ENCODE measurements at places on chromosomes 5 and 9.

DNA sequence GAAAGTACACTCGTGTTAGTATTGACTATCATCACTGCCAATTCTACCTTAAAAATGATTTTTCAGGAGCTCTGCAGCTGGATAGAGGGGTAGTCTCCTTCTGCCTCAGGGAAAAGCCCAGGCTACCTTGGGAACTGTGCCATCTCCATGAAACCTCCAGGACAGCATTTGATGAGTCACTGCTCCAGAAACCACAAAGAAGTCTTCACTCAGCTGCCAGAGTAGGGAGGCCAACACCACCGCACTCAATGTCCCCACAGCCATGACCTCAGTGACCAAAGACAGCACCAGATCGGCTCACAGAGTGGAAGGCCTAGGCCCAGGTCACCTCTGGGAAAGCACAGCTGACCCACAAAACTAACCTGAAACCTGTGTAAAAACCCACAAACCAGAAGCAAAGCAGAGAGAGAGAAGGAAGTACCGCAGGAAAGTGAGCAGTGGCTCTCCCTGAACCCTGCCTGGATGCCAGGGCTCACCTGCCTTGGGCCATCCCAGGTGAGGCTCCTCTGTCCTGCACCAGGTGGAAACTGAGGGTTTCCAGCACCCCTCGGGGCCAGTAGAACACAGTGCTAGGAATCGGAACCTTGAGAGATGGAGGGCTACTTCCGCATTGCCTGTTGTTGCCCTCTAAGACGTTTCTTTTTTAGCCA lies 30.0 kb downstream of the S1PR3 start:
- no peaks in the 10 kb centered on the region for H3K27me3 ChIP-seq
- H3K27ac ChIP-seq: peak overlapping the region; percentile 87
- H3K4me3 ChIP-seq: no peak overlapping the region
- H3K4me1 ChIP-seq: peaks cover 36% of the 10 kb centered on the region
- H3K36me3 ChIP-seq: no peaks in the 10 kb centered on the region
- DNase-seq: peak; percentile 75

GRCh38 chr5:23303435-23303834 lies 204.0 kb upstream of the PRDM9 start:
- no peaks in the 10 kb centered on the region for H3K4me1 ChIP-seq
- DNase-seq: no peak
- H3K36me3 ChIP-seq: no peaks in the 10 kb centered on the region
- no peak overlapping the region for H3K27ac ChIP-seq

DNA sequence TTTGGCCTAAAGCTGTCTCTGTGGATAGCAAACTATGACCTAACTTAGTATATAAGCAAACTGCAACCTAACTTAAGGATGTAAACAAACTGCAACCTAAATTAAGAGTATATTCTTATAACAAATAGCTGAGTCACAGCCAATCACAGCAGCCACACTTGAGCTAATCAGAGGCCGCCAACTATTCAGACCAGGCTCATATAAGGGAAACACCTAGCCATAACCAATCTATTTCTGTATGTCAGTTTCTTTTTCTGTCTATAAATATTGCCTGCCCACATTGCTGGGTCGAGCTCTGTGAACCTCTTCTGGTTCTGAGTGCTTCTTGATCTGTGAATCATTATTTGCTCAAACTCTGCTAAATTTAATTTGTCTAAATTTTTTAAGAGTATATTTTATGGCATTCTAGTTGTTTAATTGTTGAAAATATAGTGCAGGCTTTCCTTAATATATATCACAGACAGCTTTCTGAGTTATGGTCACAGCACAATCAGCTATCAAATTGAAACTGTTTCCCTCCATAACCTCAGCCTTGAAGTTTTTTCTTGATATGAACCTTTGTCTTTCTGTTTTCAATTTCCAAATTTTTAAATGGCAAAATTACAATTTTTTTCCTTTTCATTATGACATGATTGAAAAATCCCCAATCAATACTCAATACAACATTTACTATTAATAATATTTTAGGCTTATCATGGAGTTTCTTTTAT lies 327.1 kb upstream of the NUDT12 start:
- H3K4me1 ChIP-seq: no peaks in the 10 kb centered on the region
- H3K4me3 ChIP-seq: no peak overlapping the region
- H3K36me3 ChIP-seq: no peaks in the 10 kb centered on the region
- no peak for DNase-seq
- H3K27me3 ChIP-seq: no peaks in the 10 kb centered on the region

DNA sequence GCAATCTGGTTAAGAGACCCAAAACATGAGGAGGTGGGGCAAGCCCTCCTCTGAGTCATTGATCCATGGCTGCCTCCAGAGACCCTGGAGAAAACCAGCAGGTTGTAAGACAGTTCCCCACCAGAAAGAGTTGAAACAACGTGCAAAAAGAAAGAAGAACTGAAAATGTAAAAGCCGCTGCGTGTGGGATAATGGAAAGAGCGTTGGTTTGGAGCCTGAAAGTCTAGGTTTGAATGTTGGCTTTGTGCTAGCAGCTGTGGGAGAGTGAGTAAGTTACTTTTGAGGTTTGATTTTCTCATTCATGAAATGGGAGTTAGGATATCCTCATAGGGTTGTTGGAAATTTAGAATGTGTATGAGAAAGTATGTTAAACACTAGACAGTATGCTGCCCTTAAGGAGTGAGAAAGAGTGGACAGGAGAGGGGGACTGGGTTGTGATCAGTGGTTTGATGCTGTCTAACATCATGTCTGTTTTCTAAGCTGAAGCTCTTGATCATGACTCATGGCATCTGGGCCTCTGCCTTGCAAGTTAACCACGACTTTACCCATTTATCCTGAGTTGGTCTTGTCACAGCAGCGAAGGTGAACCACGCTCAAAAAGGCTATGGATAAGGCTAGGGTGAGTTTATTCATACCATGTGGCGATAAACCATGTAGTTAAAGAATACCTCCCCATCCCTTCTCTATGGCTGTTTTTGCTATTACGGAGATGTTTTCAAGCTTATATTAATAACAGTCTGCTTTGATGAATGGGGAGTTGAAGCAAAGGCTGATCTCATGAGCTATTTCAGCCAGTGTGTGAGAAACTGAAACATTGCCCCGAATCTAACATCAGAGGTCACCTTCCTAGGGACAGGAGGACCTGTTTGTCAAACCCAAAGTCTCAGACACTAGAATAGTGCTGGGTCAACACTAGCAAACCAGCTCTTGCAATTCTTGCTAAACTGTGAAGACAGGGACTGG lies 41.3 kb downstream of the ZNF366 start:
- no peaks in the 10 kb centered on the region for H3K36me3 ChIP-seq
- peaks cover 37% of the 10 kb centered on the region for H3K4me1 ChIP-seq
- no peak overlapping the region for H3K27ac ChIP-seq
- no peaks in the 10 kb centered on the region for H3K27me3 ChIP-seq
- DNase-seq: no peak

DNA sequence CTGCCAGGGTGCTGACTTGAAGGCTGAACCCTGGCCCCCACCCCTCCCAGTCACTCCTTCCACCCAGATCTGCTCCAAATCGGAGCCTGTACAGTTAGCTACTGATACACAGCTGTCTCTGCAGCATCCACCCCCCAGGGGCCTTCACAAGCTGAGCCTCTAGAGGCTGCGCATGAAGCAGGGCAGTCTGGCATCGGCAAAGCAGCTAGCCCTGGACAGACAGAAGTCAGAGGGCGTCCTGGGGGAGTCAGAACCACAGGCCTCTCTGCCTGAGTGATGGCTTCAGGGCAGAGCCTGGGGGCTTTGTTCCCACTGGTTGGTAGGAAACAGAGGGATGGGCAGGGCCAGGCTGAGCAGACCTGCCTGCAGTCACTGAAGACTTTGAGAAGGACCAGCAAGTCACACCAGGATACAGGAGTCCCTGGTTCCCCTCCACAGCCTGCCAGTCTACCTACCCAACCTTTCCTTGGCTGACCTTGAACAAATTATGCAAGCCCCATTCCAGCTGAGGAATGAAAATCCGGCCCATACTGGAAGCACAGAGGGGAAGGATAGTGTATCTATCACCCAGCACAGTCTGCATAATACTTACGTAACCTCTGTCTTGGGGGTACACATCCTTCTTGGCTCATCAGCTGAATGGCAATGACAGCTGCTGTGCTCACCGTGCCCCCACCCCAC lies 8.8 kb downstream of the VDAC1 start:
- no peak overlapping the region for H3K4me3 ChIP-seq
- H3K36me3 ChIP-seq: peaks cover 16% of the 10 kb centered on the region
- no peak for DNase-seq
- no peaks in the 10 kb centered on the region for H3K27me3 ChIP-seq
- no peak overlapping the region for H3K27ac ChIP-seq

DNA sequence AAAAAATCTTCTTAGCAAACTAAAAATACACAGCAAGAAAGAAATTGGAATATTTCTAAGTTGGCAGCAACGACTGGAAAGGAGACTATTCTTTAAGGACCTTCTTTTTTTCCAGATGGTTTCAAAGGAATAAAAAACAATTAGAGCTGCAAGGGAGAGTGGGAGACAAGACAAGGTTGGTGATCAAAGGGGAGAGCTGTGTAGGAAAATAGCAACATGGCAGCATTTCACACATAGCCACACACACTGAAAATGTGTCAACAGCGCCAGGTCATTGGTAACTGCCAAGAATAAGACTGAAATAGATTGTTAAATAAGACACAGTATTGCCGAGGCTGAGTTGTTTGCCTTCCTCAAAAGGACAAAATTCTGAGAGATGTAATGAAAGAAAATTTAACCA lies 88.1 kb upstream of the TLE1 start:
- H3K27me3 ChIP-seq: no peaks in the 10 kb centered on the region
- no peak overlapping the region for H3K4me3 ChIP-seq
- no peak overlapping the region for H3K27ac ChIP-seq

DNA sequence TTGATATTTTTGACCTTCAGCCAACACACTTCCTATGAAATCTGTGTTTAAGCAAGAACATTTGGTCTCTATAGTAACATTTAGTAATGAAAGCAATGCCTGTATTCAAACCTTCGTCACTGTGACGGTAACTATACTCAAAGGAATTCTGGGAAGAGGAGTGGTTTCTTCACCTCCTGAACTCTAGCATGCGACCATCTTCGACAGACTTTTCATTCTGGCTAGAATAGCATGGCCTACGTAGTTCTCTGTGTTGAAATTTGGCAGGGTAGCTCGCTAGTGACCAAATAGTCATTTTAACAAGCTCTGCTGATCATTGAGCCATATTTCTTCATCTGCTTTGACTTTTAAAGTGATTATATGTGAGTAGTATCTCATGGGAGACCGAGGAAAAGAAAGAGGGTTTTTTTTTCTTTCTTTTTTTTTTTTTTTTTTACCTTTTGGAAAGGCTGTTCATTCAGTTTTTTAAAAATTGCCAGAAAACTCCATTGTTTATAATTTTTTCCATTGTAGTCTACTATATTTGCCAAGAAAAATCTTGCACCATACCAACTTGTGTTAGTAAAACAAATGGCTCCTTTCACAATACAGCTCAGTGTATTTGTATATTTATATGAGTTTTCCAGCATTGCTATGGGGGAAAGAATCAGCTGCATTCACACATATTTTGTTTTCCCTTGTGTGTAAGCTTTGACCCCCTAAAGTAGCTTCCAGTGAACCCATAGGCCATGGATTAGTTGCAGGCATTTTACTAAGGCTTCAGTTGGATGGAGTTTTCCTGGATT lies 166.8 kb downstream of the NNT start:
- no peaks in the 10 kb centered on the region for H3K36me3 ChIP-seq
- peaks cover 10% of the 10 kb centered on the region for H3K4me1 ChIP-seq
- DNase-seq: no peak
- H3K4me3 ChIP-seq: no peak overlapping the region

DNA sequence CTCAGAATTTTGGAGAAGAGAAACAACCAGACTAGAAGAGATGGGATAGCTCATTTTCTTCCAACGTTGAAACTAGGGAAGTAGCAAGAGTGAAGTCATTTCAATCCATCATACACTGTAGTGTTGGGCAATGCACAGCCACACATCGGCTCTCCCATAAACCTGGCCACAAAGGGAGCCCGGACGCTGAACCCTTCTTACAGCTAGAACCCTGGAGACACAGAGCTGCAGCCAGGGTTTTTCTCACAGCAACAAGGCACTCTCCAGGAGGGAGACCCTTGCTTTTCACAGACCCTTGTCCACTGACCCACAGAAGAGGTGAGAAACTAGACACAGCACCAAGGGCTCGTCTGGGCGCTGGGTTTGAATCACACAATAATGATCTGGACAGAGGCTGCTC lies 101.4 kb upstream of the FSTL4 start:
- H3K27ac ChIP-seq: no peak overlapping the region
- DNase-seq: no peak

- DNase-seq: no peak
- H3K27ac ChIP-seq: no peak within 1 kb of the TSS
- peaks cover 31% of the 10 kb centered on the region for H3K27me3 ChIP-seq
- H3K4me1 ChIP-seq: peaks cover 65% of the 10 kb centered on the region
These were observed at the start of gene CCDC183 for GRCh38 chr9:136796238-136796774. CCDC183 (plus strand) TSS chr9:136796338; CDS start chr9:136796398, 60 bp downstream.

- no peak for DNase-seq
- peaks cover 8% of the 10 kb centered on the region for H3K27me3 ChIP-seq
- H3K36me3 ChIP-seq: no peaks in the 10 kb centered on the region
- H3K4me1 ChIP-seq: no peaks in the 10 kb centered on the region
These were observed 58.0 kb upstream of the SYNPO start for GRCh38 chr5:150582241-150583109.

GRCh38 chr5:53087621-53088121 lies 21.9 kb downstream of the MOCS2 start:
- H3K27me3 ChIP-seq: no peaks in the 10 kb centered on the region
- H3K36me3 ChIP-seq: peaks cover 11% of the 10 kb centered on the region
- H3K27ac ChIP-seq: no peak overlapping the region
- no peaks in the 10 kb centered on the region for H3K4me1 ChIP-seq
- no peak for DNase-seq

- H3K4me1 ChIP-seq: peaks cover 14% of the 10 kb centered on the region
- no peak overlapping the region for H3K27ac ChIP-seq
- DNase-seq: no peak
- no peaks in the 10 kb centered on the region for H3K36me3 ChIP-seq
- H3K4me3 ChIP-seq: no peak overlapping the region
These were observed 196.3 kb downstream of the CSNK1G3 start for GRCh38 chr5:123708074-123708806.

GRCh38 chr5:56838409-56839039 lies 23.2 kb downstream of the MAP3K1 start:
- DNase-seq: no peak
- H3K4me3 ChIP-seq: peak overlapping the region; percentile 19
- H3K4me1 ChIP-seq: peaks cover 67% of the 10 kb centered on the region
- H3K27ac ChIP-seq: peak overlapping the region; percentile 65
- no peaks in the 10 kb centered on the region for H3K27me3 ChIP-seq

DNA sequence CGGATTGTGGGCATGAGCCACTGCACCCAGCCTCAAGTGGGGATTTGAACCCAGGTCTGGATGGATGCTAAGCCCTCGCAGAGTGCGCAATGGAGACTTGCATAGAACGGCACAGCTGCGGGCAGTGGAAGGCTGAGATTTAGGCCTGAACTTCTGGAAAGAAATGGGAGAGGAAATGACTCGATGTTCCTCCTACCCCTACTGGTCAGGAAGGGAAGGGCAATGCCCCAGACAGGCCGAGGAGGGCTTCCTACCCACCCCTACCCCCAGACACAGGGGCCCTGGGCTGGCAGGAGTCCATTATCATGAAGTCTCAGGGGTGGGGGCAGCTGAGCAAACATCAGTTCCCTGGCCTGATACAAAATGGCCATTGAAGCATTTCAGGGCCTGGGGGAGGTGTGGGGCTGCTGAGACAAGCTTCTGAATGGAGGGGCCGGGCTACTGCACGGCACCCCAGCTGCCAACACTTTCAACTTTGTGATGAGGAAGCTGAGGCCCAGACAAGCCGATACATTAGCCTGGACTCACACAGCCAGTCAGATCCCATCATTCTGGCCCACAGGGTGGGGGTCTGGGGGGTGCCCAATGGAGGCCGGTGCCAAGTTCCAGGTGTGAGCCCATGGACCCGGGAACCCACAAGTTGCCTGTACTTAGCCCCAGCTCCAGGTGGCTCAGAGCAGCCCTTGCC lies 13.5 kb upstream of the WDR38 start:
- H3K4me3 ChIP-seq: no peak overlapping the region
- no peaks in the 10 kb centered on the region for H3K36me3 ChIP-seq
- H3K4me1 ChIP-seq: peaks cover 7% of the 10 kb centered on the region
- H3K27ac ChIP-seq: no peak overlapping the region
